ENCODE measurements at places on chromosomes 5 and 9.

GRCh38 chr5:180169248-180170105 is 39.5 kb downstream of the RASGEF1C start:
- no peak for DNase-seq

- no peak for DNase-seq
Measured at GRCh38 chr9:78351816-78352215, 54.9 kb downstream of the PSAT1 start.

DNA sequence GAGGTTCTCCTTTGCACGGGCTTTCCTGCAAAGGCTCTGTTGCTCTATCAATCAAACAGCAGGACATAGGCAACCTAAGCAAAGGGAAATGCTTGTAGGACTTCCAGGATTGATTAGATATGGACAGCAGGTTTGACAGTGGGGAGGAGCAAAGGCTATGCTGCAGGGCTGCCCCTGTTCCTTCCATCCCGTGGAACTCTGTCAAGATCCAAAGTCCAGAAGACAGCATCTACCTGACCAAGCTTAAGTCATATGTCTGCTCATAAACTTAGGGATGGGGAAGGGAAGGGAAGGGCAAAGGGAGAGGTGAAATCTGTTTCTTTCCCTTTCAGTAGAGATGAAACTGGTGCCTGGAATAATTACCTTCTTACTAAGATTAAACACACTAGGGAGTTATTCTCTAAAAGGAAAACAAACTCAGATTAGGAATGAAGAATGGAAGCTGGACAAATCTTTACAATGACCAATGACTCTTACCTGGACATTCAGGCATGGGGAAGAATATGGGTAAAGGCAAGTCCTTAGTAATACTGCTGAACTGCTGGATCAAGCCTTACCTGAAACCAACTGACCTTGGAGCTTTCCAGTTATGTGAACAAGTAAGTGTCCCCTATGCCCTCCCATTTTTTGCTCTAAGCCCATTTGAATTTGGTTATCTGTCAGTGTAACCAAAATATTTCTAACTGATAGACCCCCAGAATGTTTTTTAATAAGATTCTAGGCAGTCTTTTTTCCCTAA is 8.4 kb upstream of the ACOT12 start:
- DNase-seq = no peak

GRCh38 chr9:137353223-137354152 is 51.4 kb upstream of the NRARP start:
- no peak for DNase-seq

DNA sequence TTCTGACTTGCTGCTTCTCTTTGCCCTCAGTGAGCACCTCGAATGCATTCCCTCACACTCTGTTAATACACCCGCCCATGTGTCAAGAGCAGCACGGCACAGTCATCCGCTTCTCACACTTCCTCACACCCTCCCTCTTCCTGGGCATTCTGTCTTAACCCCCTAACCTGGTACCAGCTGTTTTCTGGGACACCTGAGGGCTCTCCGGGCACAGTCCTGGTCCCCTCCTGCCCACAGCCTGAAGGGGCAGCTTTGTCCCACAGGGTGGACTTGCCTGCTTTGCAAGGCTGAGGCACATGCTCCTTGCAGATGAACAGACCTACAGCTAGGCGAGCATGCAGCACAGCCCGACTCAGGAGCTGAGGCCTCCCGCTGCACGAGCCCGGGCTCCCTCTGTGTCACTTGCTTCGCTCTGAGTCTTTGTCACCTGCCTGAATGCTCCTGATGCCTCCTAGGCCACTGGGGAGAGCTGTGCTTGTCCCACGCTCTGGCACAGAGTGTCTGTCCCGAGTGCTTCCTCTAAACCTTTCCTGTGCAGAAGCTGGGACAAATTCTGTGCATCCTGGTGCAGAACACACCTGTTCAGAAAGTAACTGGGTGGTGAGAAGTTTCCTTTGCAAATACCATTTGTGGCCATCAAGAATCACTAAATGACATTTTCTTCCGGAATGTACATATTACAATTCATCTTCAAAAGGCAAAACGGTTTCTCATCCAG is 47.8 kb downstream of the AHRR start:
- DNase-seq = no peak

GRCh38 chr9:119907056-119907455 is 537.8 kb upstream of the BRINP1 start:
- DNase-seq = no peak

GRCh38 chr9:114470581-114470980 is 34.7 kb downstream of the WHRN start:
- DNase-seq = no peak

DNA sequence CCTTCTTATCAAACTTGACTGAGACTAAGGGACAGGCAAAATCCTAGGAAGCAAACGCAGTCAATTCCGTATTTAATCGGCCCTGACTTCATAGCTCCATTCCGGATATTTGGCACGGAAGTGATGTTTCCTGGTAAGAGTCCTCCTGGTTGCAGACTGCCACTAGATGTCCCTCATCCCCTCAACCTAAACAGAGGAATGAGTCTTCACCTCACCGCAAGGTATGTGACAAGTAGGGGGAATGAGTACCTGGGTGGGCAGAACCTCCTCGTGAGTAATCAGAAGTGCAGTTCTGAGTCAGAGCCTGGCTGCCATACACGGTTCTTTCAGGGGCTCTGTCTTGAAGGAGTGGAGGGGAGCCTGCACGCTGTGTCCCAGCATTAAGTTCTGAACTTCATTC is 173.6 kb downstream of the MUSK start:
- DNase-seq = no peak

GRCh38 chr5:146169076-146169475 is 13.4 kb downstream of the LARS1 start:
- DNase-seq = no peak

DNA sequence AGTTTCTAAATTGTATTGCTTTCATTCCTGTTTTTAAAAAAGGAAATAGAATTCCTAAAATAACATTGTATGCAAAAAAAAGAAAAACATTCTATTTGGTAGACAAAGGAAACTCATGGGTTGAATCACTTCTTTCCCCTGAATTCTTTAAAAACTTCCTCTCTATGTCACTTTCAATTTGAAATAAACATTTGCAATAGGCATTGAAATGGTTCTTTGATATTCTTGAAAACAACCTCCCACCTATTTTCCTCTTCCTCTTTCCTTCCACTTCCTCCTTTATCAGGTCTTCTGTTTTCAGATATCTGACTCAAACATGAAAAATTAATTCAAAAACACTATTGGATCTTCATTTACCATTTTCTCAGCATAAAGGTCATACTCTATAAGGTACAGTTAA is 442.0 kb upstream of the MEF2C start:
- DNase-seq = no peak

DNA sequence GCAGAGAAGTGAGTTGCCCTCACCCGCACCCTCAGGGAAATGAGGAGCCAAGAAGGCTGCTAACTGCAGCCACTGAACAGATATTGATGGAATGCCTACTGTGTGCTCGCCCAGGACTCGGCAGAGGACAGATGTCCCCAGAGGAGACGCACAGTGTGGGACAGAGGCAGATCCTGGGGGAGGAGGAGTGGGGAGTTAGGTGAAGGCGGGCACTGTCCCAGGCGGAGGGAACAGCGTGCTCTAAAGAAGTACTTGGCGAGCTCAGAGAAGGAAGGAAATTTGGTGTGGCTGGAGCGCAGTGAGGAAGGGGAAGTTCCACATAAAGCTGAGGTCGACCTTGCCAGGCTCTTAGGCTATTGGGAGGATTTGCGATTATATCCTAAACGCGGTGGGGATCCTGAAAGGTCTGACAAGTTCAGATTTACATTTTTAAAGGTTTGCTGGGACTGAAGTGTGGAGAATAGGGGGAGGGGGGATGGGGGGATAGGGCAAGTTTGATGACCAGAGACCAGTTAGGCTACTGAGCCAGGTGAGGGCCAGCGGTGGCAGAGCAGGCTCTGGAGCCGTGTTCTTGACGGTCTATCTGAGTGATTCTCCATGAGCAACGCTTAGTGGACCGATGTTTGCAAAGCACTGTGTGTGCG is 23.6 kb upstream of the CERCAM start:
- no peak for DNase-seq

GRCh38 chr5:96199713-96200183 is 233.3 kb downstream of the PCSK1 start:
- DNase-seq = no peak

- no peak for DNase-seq
Measured at GRCh38 chr9:37407468-37407867, 15.0 kb upstream of the GRHPR start.

GRCh38 chr5:93497096-93497495 is 83.9 kb downstream of the NR2F1-AS1 start:
- DNase-seq = no peak

GRCh38 chr5:32687499-32687831 is 23.7 kb upstream of the NPR3 start:
- no peak for DNase-seq

- DNase-seq = no peak
Measured at GRCh38 chr5:36581070-36581469, 25.3 kb upstream of the SLC1A3 start.

- DNase-seq = no peak
Measured at GRCh38 chr5:169174923-169175322, 126.0 kb downstream of the SLIT3 start.

DNA sequence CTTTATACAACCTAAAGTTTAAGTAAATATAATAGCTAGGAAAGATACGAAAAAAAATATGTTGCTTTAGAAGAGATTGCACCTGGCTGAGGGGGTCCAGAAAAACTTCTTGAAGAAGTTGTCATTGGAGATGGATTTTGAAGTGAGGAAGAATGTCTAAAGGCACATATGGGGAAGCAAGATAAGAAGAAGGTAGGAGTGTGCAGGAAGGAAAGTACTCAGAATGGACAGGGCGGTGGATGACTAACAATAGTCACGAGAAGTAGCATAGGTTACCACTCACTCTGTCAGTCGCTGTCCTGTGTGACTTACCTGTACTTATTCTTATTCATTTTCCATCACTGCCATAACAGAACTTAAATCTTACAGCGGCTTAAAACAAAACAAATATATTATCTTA is 251.6 kb downstream of the GRIA1 start:
- DNase-seq = no peak

DNA sequence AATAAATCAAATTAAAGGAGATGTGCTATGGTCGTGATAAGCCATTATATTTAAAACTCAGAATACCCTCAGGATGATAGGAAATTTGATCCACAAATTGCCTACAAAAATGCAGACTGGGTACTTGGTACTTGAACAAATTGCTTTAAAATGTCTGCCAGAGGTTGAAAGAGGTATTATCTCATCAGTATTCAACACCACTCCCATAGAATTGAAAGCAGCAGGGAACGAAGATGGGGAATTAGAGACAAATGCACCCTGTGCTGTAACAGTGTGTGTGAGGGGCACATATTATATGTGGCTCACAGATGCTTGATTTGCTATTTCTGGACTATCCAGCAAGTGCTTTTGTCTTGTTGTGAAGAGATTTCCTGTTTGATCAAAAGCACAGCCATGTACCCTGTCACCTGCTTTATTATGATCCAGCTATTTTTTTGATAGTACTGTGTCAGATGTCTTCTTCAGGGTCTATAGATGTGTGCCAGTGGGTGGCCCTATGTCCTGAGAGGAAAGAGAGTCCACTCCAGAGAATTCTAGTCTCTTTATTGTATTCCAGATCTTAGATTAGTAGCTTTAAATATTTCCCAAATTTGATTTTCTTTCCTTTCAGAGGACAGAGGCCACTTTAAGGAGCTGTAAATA is 120.1 kb downstream of the XRCC4 start:
- peak; percentile 14 for DNase-seq

DNA sequence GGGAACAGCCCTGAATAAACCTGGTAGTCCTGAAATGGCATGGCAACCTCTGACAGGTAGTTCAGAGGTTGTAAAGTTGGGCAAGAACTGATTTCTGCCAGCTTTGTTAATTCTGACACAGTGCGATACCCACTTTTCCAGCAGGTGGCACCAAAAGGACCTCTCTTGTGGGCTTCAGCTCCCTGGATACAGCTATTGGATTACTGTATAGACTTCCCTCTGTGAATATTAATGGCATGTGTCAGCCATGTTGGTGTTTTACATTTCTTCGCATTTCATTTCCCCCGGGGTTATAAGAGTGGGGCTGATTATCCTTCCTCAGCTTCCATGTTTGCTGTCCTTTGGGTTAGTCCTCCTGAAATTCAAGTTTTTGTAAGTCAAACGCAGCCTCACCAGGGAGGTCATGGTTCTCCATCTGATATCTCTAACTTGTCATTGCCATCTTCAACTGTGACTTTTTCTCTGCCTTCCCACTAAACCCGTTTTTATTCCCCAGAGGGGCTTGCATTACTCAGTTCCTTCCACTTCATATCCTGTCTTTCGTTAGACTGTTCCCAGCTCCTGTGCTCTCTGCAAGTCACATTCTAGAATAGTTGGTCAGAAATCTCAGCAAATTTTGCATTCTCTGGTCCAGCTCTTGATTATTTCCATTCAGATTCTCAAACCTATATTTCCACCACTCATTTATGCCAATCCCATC is 135.6 kb downstream of the LIFR start:
- peak; percentile 29 for DNase-seq

DNA sequence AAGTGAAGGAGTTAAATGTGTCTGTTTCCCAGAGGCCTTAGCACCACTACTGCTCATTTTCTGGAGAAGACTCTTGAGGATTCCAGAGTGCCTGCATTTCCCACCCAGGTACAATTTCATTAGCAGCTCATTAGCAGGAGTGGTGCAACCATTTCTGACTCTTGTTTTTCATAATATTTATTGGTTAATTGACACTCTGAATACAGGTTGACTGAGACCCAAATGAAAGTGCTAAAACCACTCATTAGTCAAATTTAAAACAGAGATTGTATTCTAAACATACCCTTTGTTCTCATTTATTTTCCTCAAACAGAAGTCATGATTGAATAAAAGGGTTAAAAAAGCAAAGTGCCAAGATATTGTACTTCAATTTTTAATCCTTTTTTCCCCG is 134.5 kb downstream of the SIL1 start:
- DNase-seq = no peak

DNA sequence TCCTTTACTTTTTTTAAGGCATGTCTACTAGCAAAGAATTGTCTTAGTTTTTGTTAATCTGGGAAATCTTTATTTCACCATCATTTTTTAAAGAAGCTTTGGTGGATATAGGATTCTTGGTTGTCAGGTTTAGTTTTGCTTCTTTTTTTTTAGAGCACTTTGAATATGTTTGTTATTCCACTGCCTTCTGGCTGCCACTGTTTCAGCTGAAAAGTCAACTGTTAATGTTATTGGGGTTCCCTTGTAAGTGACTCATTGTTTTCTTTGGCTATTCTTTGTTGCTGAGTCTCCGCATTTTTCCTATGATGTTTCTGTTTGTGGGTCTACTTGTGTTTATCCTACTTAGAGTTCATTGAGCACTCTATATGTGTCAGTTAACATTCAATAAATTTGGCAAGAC is 44.4 kb downstream of the PHAX start:
- DNase-seq = no peak

- DNase-seq = no peak
Measured at GRCh38 chr9:95089257-95090022, 228.1 kb downstream of the FANCC start.

GRCh38 chr9:79481846-79482477 is 89.8 kb upstream of the TLE4 start:
- no peak for DNase-seq

DNA sequence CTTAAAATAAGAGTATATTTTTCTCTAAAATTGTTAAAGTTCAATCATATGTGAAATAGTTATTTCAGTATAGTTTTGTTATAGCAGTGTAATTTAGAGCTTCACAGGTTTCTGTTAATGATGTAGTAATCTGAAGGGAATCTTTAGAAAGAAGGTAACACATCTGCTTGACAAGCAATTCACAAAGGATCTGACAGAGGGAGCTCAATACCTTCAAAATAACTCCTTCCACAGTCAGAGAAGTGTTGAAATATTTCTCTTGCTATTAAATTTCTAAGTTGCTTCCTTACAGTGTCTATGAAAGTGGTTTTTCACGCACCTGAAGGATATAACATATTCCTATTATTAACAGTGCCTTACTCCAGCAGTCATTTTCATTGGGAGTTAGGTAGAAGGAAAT is 44.9 kb downstream of the SLC25A51 start:
- no peak for DNase-seq

- DNase-seq = no peak
Measured at GRCh38 chr9:116002624-116003023, 151.0 kb upstream of the PAPPA start.

Data from NCI-H187 treated with DMSO at 0.1 percent for 48 hours (cell line).